CD4-positive, alpha-beta memory T cell (primary cell): ENCODE measurements at places on chromosomes 13 and 19. TPM values are rescaled to one million over a fixed set of nuclear protein-coding genes. Genes with fewer than 3 reads are reported as not detected.

The FFAR2 gene
- total RNA-seq = 0.15 TPM

DNA sequence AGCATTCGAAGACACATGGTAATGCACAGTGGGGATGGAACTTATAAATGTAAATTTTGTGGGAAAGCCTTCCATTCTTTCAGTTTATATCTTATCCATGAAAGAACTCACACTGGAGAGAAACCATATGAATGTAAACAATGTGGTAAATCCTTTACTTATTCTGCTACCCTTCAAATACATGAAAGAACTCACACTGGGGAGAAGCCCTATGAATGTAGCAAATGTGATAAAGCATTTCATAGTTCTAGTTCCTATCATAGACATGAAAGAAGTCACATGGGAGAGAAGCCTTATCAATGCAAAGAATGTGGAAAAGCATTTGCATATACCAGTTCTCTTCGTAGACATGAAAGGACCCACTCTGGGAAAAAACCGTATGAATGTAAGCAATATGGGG is 16.2 kb upstream of the ZNF763 start:
- H3K4me3 ChIP-seq = no peak overlapping the region
- H3K27me3 ChIP-seq = no peaks in the 10 kb centered on the region
- H3K36me3 ChIP-seq = peaks cover 63% of the 10 kb centered on the region
- H3K4me1 ChIP-seq = no peaks in the 10 kb centered on the region
- no peak for DNase-seq
- no peak overlapping the region for H3K27ac ChIP-seq

GRCh38 chr13:112679381-112679780 is 10.5 kb upstream of the ATP11A start:
- H3K4me1 ChIP-seq = peaks cover 7% of the 10 kb centered on the region
- H3K27ac ChIP-seq = no peak overlapping the region
- no peak overlapping the region for H3K4me3 ChIP-seq
- no peaks in the 10 kb centered on the region for H3K27me3 ChIP-seq
- no peak for DNase-seq

DNA sequence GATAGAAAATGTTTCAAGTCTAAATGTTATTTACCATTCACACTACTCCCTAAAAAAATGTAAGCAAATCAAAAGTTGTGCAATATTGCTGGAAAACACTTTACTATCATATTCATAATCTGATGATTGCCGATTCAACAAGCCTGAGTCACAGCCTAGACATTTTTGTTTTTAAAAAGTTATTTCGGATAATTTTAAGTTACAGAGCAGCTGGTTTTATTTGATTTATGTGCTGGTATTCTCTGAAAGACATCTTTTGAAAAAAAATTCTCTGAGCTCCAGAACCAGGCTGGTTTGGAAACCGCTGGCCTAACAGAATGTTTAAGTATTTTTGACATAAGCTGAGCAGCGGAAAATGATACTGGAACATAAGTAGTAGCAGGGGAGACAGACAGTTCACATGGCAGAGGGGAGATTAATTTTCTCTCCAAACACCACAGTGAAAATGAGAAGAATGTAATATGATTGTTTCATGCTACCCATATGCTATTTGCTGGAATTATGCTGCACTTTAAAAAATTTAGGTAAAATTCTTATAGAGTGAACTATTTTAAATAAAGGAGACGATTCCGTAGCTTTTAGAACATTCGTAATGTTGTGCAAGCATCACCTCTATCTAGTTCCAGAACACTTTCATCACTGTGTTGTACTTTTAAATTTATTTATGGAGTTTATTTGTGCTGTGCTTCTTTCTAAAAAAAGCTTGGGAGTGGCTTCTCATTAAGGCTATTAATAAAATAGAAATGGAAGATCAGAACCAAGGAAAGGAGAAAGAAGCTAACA is 36.1 kb downstream of the TBC1D4 start:
- no peaks in the 10 kb centered on the region for H3K27me3 ChIP-seq
- H3K4me1 ChIP-seq = no peaks in the 10 kb centered on the region
- DNase-seq = no peak
- no peak overlapping the region for H3K4me3 ChIP-seq
- no peaks in the 10 kb centered on the region for H3K36me3 ChIP-seq
- no peak overlapping the region for H3K27ac ChIP-seq

- no peak overlapping the region for H3K27ac ChIP-seq
- no peaks in the 10 kb centered on the region for H3K4me1 ChIP-seq
- no peaks in the 10 kb centered on the region for H3K27me3 ChIP-seq
- H3K36me3 ChIP-seq = peaks cover 13% of the 10 kb centered on the region
- no peak for DNase-seq
These were observed 12.3 kb downstream of the CIB3 start for GRCh38 chr19:16160943-16161560.

DNA sequence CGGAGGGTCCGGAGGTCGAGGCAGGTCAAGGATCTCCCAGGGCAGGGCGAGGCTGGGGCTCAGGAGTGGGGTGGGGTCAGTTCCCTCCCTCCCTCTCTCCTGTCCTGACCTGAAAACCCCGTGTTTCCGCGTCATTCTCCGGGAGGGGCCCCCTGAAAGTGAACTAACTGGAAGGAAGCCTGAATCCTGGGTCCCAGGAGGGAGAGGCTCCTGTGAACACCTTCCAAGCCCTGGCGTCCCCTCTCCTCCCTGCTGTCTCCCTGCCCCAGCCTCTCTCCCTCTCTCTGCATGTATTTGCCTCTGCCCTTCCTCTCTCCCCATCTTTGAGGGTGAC is 741 bp upstream of the CADM4 start:
- H3K27me3 ChIP-seq = peaks cover 13% of the 10 kb centered on the region
- H3K36me3 ChIP-seq = no peaks in the 10 kb centered on the region
- H3K4me1 ChIP-seq = peaks cover 10% of the 10 kb centered on the region
- no peak overlapping the region for H3K27ac ChIP-seq
- peak overlapping the region; percentile 74 for H3K4me3 ChIP-seq

- DNase-seq = peak; percentile 93
- peaks cover 37% of the 10 kb centered on the region for H3K4me1 ChIP-seq
- H3K4me3 ChIP-seq = peak overlapping the region; percentile 15
- H3K27me3 ChIP-seq = no peaks in the 10 kb centered on the region
- peak overlapping the region; percentile 95 for H3K27ac ChIP-seq
These were observed 350 bp upstream of the USP12 start for GRCh38 chr13:27171827-27172494.

DNA sequence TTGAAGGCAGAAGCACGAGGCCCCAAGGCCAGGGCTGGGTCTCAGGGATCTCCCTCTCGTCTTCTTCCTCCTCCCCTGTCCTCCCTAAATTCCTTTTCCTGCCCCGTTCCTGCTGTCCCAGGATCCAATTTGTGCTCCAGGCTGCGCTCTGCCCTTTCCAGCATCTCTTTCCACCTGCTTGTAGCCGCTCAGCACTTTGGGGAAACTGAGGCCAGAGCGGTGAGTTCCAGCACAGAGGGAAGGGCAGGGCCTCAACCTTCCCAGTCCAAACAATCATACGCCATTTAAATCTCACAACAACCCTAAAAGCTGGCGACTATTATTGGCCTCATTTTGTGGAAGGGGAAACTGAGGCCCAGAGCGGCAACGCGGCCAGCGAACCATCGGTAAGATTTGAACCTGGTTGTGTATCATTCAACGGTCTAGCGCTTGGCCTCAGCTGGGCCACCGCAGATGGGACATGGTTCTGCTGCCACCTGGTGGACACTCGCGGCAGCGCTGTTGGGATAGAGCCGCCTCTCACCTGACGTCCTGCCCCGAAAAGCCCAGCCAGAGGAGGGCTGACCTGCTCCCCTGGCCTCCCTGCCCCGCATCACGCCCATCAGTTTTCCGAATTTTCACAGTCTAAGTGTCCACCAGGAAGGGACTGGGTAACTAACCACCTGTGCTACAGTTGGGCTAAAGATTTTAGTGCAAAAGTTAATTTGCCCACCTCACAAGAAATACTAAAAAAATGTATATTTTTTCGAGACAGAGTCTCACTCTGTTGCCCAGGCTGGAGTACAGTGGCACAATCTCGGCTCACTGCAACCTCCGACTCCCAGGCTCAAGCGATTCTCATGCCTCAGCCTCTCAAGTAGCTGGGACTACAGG is 4.2 kb upstream of the RPL18A start:
- no peak overlapping the region for H3K4me3 ChIP-seq
- peak; percentile 80 for DNase-seq
- no peaks in the 10 kb centered on the region for H3K27me3 ChIP-seq
- H3K27ac ChIP-seq = no peak overlapping the region
- H3K36me3 ChIP-seq = no peaks in the 10 kb centered on the region

DNA sequence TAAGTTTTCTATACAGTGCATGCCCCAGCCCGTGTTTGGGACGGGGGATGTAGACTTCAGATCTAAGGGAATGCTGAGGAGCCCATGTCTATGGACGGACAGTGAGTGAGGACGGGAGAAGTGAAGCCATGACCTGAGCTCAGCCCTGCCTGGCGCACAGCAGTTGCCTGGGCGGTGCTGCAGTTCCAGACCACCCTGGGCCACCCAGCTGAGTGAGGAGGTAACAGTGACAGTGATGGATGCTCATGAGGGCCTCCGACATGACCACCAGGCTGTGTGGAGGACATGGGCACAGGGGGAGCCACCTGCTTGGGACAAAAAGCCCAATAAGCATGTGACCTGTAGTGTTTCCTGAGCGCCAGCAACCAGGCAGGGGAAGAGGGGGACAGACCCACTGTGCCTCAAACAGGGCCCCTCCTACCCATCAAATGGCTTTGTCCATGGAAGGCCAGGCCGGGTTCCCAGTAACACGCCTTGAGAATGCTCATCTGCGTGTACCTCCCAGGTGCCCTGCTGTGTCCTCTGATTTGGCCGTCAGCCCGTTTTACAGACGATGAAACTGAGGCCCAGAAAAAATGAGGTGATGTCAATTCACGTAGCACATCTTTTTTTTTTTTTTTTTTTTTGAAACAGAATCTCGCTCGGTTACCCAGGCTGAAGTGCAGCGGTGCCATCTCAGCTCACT is 22.6 kb downstream of the NOSIP start:
- H3K27ac ChIP-seq = peak overlapping the region; percentile 37
- no peaks in the 10 kb centered on the region for H3K27me3 ChIP-seq
- peaks cover 41% of the 10 kb centered on the region for H3K36me3 ChIP-seq
- H3K4me3 ChIP-seq = no peak overlapping the region

GRCh38 chr19:15222738-15223648 is 9.3 kb downstream of the EPHX3 start:
- no peak overlapping the region for H3K27ac ChIP-seq
- H3K36me3 ChIP-seq = no peaks in the 10 kb centered on the region
- H3K4me1 ChIP-seq = peaks cover 19% of the 10 kb centered on the region
- H3K27me3 ChIP-seq = no peaks in the 10 kb centered on the region
- DNase-seq = peak; percentile 76
- no peak overlapping the region for H3K4me3 ChIP-seq

DNA sequence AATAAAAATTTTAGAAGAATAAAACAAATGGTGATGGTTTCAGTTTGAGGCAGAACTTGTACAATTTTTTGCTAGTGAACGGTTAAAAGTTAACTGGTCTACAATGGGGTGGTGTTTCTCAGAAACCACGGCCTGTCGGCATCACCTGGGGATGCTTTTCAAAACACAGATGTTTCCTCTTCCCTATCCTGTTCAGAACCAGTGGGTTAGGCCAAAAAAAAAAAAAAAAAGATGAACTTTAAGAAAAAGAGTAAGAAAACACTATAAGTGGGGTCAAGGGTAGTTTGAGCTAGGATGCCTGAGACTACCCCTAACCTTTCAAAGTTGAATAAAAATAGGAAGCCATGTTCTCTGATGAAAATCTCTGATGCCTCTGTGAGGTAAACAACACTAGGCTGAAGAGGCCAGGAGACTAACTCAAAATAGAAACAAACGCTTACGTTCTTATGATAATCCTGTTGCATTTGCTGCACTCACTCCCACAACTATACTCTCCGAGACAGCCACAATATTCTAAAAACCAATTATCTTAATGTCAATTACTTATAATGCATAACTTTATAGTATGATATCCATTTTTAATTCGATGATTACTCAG is 3.3 kb downstream of the MTIF3 start:
- no peaks in the 10 kb centered on the region for H3K27me3 ChIP-seq
- H3K4me3 ChIP-seq = no peak overlapping the region
- peak overlapping the region; percentile 49 for H3K27ac ChIP-seq
- H3K36me3 ChIP-seq = peaks cover 4% of the 10 kb centered on the region
- DNase-seq = peak; percentile 47

- H3K27ac ChIP-seq = no peak overlapping the region
- DNase-seq = no peak
- H3K36me3 ChIP-seq = no peaks in the 10 kb centered on the region
- H3K4me1 ChIP-seq = no peaks in the 10 kb centered on the region
These were observed 76.3 kb downstream of the PEG3 start for GRCh38 chr19:56764196-56764695.

DNA sequence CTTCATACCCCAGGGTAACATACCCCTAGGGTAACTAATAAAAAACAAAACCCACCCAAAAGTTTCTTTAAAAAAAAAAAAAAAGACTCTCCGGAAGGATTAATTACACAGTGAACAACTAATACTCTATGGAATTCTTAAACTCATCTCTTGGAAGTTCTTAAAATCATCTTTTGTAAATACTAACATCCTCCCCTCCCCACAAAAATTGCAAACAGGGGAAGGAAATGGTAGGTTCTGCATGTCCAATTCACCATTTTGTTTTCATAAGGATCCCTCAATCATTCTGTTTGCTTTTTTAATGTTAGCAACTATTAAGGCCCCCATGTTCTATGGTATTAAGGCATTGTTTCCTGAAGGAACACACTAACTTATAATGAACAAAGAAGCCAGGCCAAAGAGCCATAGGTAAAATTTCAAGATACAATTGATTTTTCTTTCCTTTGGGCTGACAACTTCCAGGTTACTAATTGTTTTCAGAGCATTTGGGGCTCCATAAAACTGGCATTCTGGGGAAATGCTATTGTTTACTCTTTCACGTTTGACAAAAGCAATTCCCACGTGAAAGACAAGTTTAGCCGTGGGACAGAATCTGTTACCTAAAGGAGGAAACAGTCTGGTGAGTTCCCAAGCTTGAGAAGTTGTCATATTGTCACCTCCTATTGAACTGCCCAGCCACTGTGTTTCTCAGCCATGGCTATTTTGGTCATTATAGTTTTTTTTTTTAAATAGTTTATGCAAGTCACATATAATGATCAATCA is 107.0 kb downstream of the FLT1 start:
- no peaks in the 10 kb centered on the region for H3K4me1 ChIP-seq
- no peaks in the 10 kb centered on the region for H3K36me3 ChIP-seq
- H3K27me3 ChIP-seq = no peaks in the 10 kb centered on the region
- H3K4me3 ChIP-seq = no peak overlapping the region
- no peak for DNase-seq
- no peak overlapping the region for H3K27ac ChIP-seq

The PSG6 gene
- not detected for total RNA-seq

The CEACAM21 gene
- 48.7 TPM for total RNA-seq

GRCh38 chr19:12085074-12085818 is 20.7 kb downstream of the ZNF844 start:
- no peaks in the 10 kb centered on the region for H3K4me1 ChIP-seq
- no peak overlapping the region for H3K27ac ChIP-seq
- DNase-seq = no peak
- H3K4me3 ChIP-seq = no peak overlapping the region

The CD33 gene
- 0.47 TPM for total RNA-seq

GRCh38 chr19:39858541-39858940 is 12.4 kb upstream of the FBL start:
- no peak overlapping the region for H3K4me3 ChIP-seq
- DNase-seq = no peak
- H3K27ac ChIP-seq = no peak overlapping the region
- no peaks in the 10 kb centered on the region for H3K4me1 ChIP-seq
